GM20000 (cell line): ENCODE measurements at places on chromosomes 2 and 18.

GRCh38 chr2:237301595-237301994, 112.4 kb downstream of the COL6A3 start:
- DNase-seq, result no peak

DNA sequence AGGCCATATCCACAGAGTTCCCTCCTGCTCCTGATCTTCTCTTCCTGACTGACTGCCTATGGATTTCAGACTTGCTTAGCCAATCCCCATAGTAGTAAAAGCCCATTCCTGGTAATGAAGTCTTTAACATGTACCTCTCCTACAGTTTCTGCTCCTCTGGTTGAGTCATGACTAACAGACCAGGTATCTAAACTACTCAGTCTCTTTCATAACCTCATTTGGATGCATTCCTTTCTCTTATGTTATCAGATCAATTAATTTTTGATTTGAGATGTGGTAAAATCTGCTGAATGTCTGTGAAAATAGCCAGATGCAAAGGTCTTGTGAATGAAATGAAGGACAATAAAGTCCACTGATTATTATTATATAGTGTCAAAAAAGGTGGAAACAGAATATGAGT, 198.0 kb downstream of the NBAS start:
- DNase-seq, result no peak

DNA sequence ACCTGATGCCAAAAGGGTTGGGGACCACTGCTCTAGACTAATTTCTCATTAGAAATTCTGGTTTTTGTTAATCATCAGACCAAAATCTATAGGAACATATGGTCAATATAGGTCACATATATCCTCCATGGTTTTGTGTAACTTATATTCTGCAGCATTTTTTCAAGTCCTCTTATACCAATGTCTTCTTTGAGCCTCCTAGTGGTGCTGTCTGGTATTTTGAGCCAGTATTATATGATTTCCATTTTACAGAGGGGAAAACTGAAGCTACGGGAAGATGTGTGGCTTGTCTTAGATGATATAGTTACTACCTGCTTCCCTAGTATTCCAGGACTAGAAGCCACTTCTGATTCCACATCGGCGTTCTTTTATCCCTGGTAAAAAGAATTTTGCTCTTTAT, 13.8 kb downstream of the MAPK4 start:
- DNase-seq, result no peak

- DNase-seq, result no peak
Measured at GRCh38 chr2:71605781-71606241, 152.4 kb downstream of the DYSF start.

- DNase-seq, result no peak
Measured at GRCh38 chr2:128558441-128558840, 239.8 kb upstream of the HS6ST1 start.

DNA sequence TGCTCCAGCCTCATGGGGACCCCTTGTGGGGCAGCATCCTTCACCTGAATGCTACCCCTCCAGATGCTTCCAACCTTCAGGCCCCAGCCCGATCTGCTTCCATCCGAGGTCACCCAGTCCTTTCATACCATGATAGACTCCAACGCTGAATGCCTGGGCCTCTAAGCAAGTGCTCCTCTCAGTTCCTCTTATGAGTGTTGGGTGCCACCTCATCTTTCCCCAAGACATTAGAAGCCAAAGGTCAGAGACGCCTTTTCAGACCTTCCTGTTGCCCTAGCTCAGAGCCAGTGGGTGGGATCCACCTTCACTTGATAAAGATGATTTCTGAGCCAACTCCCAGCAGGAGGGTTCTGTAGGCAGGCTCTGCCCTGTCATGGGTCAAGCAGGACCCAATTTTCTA, 174.5 kb upstream of the MGAT5 start:
- peak; percentile 36 for DNase-seq

DNA sequence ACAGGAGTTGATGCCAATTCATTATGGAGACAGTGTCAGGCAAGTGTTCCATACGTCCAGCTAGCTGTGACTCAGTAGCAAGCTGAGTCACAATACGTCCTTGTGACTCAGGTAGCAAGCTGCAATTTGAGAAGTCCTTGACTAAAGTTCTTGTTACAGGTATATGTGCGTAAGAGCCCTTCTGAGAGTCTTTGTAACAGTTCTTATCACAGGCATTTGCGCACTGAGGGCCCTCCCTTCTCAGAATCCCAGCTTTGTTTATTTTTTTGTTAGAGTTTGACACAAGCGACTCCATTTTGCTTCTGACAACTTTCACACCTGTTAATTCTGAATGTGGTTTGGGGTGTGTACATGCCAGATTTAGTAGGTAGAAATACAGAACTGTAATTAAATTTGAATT, 20.1 kb upstream of the ACMSD start:
- DNase-seq, result no peak

GRCh38 chr2:165825041-165825440, 31.0 kb upstream of the GALNT3 start:
- DNase-seq, result no peak

GRCh38 chr2:187853381-187853791, 299.2 kb upstream of the TFPI start:
- no peak for DNase-seq

DNA sequence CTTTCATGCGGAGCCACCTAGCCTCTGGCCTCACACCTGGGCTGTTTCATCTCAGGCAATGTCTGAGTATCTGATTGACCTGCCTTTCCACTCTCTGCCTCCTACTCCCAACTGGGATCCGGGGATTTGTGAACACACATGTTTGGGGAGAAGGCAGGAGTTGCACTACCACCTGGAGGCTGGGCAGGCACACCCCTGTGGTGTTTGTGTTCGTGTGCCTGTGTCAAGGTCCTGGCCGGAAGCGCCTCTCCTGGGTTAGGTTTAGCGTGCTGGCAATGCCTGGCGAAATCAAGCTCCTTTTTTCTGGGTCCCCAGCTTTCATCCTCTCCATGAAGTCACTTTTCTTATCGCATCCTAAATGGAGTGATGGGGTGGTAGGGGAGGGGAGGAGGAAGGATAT, 63.9 kb downstream of the GATA6 start:
- no peak for DNase-seq

GRCh38 chr2:240423788-240424191, 11.7 kb upstream of the GPC1 start:
- DNase-seq, result no peak

GRCh38 chr2:162071001-162071400, 3.0 kb downstream of the DPP4 start:
- DNase-seq, result no peak
